ENCODE measurements at places on chromosomes 6 and 20. TPM values are rescaled to one million over a fixed set of nuclear protein-coding genes. Genes with fewer than 3 reads are reported as not detected.

Gene PRKN
- total RNA-seq, result 4.6 TPM

Gene IMPG1
- not detected for total RNA-seq

DNA sequence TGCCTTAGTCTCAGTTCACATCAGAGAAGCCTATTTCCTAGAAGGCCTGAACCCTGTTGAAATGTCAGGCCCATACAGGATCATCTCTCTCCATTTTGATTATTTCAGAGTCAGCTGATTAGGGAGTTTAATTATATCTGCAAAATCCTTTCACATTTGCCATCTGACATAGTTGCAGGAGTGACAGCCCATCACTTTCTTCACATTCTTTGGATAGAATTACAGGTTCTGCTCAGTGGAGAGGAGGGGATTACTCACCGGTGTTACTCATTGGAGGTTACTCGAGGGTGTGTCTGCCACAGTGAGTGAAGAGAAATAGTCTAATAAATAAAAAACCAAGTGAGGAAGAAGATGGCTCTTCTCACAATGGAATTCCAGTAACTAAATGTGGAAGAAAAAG, 216.8 kb downstream of the TMEM242 start:
- no peaks in the 10 kb centered on the region for H3K27me3 ChIP-seq
- no peak for DNase-seq
- peaks cover 7% of the 10 kb centered on the region for H3K4me1 ChIP-seq
- H3K4me3 ChIP-seq, result no peak overlapping the region

- no peaks in the 10 kb centered on the region for H3K4me1 ChIP-seq
- peaks cover 24% of the 10 kb centered on the region for H3K27me3 ChIP-seq
- H3K36me3 ChIP-seq, result no peaks in the 10 kb centered on the region
These were observed 617.7 kb upstream of the AGPAT4 start for GRCh38 chr6:161891542-161891941.

Gene CST4
- not detected for total RNA-seq

DNA sequence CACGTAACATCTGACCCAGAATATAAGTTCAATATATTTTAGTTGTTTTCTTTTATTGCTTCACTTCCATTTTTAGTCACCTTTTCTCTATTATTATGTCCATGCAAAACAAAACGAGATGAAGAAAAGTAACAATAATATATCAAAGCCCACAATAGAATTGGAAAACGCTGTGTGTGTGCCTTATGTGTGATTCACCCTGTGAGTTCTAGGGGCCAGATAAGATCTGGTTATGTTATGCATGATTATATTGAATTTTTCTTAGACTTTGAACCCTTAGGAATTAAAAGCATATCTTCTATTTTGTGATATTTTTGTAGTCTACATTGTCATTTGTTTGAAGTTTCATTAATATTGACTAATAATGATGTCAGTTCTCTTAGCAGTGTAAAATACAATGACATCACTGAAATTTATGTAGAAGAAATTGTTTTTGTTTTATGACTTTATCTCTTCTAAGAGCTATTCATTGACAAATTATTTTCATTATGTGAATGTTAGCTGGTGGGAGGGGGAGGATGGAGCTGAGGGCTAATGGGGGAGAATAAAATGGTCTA, 243.6 kb downstream of the TFAP2B start:
- H3K27ac ChIP-seq, result no peak overlapping the region
- no peak overlapping the region for H3K4me3 ChIP-seq
- no peaks in the 10 kb centered on the region for H3K27me3 ChIP-seq
- no peaks in the 10 kb centered on the region for H3K36me3 ChIP-seq
- DNase-seq, result no peak

- no peak for DNase-seq
- peaks cover 9% of the 10 kb centered on the region for H3K36me3 ChIP-seq
- no peak overlapping the region for H3K27ac ChIP-seq
These were observed 9.3 kb upstream of the FBXO9 start for GRCh38 chr6:53055873-53056272.

DNA sequence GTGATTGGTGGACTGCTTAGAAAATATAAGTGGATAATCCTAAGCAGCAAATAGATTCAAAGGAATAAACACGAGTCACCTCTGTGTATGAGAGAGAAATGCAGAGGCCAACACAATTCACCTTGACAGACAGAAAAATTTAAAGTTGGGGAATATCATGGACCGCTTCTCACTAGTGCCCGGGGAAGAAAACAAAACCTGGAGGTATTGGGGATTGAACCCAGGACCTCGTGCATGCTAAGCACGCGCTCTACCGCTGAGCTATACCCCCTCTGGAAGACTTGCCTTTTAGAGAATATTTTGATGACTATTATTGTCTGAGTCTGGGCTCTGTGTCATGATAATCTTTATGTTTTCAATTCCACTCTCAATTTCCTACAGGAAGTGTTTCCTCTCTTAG, 111.9 kb downstream of the TRIM27 start:
- DNase-seq, result no peak
- no peaks in the 10 kb centered on the region for H3K36me3 ChIP-seq
- H3K4me3 ChIP-seq, result no peak overlapping the region
- H3K27me3 ChIP-seq, result peaks cover 98% of the 10 kb centered on the region

Gene KCNQ5
- total RNA-seq, result 1.0 TPM
